Activated CD4-positive, alpha-beta T cell treated with anti-CD3 and anti-CD28 coated beads for 48 hours (primary cell): ENCODE measurements at places on chromosomes 7 and 10.

- DNase-seq = peak; percentile 21
These were observed 85.6 kb downstream of the ST8SIA6 start for GRCh38 chr10:17368708-17369272.

- DNase-seq = no peak
These were observed 29.4 kb upstream of the RAPGEF5 start for GRCh38 chr7:22386206-22386858.

- DNase-seq = no peak
These were observed 144.5 kb downstream of the ADCY1 start for GRCh38 chr7:45718464-45719330.

DNA sequence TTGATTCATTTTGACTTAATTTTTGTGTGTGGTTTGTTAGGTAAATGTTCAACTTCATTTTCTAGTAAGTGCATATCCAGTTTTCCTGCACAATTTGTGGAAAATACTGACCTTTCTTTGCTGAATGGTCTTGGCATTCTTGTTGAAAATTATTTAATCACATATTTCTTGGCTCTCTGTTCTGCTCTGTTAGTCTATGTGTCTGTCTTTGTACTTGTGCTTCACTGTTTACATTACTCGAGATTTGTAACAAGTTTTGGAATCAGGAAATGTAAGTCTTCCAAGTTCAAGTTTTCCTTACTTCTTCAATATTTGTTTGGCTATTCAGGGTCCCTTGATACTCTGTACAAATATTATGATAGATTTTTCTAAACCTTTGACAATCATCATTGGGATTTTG, 838.2 kb upstream of the POM121L12 start:
- no peak for DNase-seq

DNA sequence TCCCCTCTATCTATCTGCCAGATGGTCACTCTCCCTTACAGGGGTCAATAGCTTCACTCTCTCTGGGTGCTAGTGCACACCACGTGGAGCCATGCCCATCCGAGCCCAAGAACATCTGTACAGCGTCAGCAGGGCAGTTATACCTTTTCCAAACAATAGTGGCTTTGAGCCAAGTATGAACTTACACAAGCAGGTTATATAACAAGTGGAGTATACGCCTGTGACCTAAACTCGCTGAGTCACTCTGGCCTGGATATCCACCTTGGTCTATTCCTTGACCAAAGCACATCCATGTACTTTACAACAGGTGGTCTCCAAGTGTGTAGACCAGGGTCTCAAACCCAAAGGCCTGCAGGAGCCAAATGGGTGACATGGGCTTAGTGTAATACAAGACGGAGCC, 20.3 kb downstream of the PLAC9 start:
- DNase-seq = no peak

GRCh38 chr10:48343921-48344598, 37.6 kb downstream of the MAPK8 start:
- DNase-seq = no peak

GRCh38 chr7:73903321-73904218, 42.6 kb downstream of the TMEM270 start:
- no peak for DNase-seq

DNA sequence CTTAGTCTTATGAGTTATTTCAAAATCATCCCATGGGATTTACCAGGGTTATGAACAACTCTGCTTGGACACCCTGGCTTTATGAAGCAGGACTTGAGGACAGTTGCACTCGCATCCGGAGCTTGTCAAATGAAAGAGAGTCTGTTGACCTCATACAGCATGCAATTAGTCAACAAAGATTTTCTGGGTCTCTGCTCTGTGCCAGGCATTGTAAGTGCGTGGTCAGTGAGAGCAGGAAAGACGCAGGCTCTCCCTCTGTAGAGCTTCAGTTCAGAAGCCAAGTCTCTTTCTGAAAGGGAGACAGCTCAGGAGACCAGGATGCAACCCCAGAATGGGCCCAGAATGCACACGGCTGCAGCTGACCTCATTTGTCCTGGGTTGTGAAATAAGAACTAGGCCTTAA, 45.5 kb upstream of the DMBT1 start:
- no peak for DNase-seq

DNA sequence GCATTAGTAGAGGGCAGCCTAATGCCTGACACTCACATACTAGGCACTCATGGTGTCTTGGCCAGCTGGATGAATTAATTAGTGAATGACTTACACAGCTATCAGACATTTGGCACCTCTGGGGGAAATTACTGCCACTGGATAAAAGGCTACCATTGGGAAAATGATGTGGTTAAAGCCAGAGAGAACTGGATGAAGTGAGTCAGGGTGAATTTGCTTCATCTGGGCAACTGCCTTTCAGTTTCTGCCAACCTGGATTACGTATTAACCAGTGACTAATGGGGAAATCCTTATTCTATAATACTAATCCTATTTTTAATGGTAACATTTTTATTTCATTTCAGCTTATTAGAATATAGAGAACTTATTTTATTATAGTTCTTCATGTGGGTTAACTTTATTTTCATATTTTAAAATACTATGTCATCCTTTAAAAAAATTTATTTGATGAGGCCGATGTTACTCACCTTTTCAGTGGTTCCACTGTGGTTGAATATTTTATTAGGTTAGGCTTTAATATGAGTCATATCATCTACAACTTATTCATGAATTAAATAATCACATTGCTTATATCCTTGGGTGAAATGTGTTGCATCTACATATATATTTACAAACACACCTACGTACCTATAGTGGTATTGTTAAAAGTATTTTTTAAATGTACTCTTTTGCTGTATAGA, 85.6 kb upstream of the CAPZA2 start:
- DNase-seq = no peak

GRCh38 chr7:155973451-155973997, 161.3 kb upstream of the SHH start:
- DNase-seq = no peak

- no peak for DNase-seq
These were observed at the start of gene CLDN15 for GRCh38 chr7:101237206-101238067. Gene CLDN15 (minus strand): TSS chr7:101237802. CDS start chr7:101237581, 221 bp downstream.

DNA sequence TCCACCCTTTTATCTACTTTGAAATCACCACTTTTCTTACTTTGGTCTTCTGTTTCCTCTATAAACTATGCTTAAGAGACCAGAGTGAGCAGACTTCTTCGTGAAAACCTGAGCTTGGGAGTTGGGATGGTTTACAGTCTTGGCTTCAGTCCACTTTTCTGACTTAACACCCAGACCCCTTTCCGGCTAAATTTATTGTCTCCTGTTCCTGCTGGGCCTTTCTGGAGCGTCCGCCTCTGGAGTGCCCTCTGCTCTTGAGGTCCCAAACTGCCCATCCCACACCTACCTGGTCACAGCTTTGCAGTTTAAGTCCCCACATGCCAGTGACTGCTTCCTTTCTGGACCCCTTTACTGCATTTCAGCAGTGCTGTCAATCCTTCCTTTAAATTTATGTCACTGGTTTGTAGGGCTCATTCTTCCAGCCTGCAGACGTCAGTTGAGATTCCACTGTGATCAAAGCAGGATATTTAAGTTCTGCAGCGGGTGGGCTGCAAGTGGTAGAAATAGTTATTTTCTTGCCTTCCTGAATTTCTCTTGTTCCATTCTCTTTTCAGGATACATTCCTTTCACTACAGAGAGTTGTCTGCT, 80.3 kb downstream of the KAT6B start:
- DNase-seq = no peak

DNA sequence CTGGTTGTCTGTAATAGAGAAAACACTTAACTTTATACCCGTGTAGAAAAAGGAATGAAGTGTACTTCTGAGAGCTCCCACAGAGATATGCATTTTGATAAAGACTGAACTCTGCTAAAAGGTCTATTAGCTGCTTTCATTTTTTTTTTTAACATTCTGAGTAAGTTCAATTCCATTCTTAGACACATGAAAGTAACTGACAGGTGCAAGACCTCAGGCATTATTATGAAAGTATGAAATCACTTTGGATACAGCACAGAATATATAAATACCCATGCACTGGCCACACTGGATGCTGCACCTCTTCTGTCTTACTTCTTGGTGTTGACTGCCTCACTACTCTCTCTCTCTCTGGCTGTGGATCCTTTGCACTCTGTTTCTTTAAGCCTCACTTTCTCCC, 46.2 kb downstream of the VWDE start:
- no peak for DNase-seq

DNA sequence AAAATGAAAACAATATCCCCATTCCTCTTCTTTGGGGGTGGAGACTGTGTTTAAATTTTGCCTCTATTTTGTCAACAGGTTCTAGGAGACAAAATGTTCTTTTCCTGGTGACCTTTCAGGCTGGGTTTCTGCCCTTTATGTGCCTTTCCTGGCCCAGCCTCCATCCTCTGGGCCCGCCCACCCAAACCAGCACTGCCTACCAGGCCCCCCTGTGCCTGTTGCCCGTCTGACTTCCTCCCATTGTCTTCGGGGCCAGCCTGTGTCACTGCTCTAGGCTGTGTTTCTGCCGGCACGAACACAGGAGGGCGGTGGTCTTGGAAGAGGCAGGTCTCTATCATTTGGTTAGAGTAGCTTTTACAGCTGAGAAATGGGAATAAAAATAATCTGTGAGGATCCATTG, 13.9 kb downstream of the TSPAN14 start:
- DNase-seq = peak; percentile 65

DNA sequence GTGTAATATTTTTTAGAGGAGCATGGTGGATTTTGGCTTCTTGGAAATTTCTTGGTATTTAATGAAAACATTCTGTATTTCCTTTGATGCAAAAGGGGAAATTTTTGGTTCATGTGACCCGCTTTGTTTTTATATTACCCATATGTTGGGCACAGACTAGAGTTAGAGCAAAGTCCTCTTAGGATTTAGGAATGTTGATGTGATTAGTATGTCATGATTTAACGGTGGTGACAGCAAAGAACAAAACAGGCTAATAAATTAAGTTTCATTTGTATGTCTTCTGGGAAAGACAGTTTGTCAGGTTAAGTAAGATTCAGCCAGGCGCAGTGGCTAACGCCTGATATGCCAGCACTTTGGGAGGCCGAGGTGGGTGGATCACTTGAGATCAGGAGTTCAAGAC, 304.6 kb downstream of the REEP3 start:
- no peak for DNase-seq

- peak; percentile 32 for DNase-seq
These were observed 18.0 kb downstream of the CAMK2B start for GRCh38 chr7:44307301-44307900.

GRCh38 chr10:72727130-72727529, 35.2 kb downstream of the MCU start:
- no peak for DNase-seq

DNA sequence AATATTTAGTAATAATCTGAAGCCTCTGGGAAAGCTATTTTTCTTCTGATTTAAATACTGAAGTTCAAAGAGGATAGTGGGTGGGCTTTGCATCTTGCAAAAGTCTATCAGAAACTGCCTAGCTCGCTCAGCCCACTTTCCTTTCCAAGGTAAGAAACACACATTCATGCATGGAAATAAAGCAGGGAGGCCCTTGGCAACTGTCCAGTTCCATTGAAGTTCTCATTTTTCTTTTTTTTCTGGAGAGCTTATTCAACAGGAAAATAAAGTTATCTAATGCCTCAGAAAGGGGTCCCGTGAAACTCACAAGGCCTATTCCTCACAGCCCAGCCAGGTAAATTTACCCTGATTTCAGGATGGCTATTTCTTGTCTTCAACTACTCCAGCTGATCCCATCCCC, 654.9 kb downstream of the KCNMA1 start:
- DNase-seq = no peak

GRCh38 chr7:12031638-12032037, 179.5 kb upstream of the TMEM106B start:
- DNase-seq = no peak
